Activated naive CD8-positive, alpha-beta T cell treated with anti-CD3 and anti-CD28 coated beads, Interleukin-2, amount 50 U/mL, for 16 hours (primary cell): ENCODE measurements at places on chromosomes 3 and 15.

DNA sequence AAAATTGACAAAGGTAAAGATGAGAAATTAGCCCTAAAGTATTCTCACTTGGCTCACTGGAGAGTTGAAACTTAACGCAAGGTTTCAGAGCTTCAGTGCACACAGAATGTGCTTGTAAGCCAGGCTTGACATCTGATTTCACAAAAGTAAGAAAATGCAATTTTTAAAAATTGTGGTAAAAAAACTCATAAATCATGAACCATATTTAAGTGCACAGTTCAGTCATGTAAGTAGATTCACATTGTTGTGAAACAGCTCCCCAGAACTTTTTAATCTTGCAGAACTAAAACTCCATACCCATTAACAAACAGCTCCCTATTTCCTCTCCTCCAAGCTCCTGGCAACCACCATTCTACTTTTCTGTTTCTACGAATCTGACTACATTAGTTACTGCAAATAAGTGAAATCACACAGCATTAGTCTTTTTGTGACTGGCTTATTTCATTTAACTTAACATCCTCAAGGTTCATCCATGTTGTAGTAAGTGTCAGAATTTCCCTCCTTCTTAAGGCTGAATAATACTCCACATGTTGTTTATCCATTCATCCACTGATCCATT lies 14.5 kb downstream of the RTP3 start:
- no peak for DNase-seq

- DNase-seq = no peak
Measured at GRCh38 chr15:88828791-88829190, 25.6 kb downstream of the ACAN start.

DNA sequence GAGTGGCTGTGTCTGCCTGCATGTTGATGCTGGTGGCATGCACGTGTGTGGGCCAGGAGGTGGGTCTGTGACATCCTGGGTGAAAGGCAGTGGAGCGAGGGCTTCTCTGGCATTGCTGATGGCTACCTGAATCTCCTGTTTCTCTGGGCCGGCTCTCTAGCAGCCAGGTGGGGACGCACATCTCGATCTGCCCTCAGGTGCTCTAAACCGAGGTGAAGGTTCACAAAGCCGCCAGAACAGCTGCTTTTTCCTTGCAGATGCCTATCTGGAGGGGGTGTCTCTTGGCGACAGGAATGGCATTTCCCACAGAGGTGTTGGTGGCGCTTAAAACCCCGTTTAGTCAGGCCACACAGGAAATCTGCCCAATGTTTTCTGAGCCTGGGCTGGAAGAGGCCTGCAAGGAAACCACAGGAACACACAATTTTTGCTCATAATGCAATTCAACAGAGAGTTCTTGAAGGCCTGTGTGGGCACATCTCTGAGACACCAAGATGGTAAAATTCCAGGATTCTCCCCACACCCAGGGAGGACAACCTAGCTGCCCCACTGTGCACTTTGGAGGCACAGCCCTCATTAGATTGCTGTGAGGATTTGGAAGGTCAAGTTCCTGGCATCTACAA lies 11.9 kb downstream of the TMEM158 start:
- DNase-seq = no peak

GRCh38 chr3:161914703-161915417 lies 418.3 kb downstream of the OTOL1 start:
- no peak for DNase-seq

DNA sequence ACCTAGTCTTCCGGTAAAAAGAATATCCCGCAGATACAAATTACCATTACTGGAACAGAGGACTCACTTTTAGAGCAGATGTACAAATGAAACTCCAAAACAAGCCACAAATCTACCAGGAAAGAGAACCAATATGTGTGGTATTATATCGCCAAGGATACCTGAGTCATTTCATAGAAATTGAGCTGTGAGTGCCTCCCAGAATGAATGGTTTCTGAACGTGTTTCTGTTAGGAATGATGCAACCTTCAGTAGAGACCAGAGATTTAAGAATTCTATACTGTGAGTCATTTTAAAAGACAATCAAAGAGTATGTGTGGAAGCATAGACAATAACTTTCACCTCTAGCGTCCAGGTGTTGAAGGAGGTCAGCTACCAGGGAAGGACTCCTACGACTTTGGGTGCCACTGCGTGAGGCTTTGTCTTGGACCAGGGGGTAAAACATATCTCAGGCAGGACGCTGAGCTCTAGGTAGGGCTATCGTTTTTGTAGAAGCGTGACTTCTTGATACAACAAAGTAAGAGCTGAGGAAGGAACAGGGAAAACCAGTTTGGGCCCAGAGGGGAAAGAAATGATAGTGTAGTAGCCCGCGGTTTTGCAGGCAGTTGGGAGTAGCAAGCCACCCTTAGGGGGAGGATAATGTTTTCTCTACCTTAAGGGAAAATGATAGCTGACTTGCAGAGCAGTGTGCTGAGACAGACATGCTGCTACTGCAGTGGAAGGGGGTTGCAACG lies 210.4 kb downstream of the TP63 start:
- no peak for DNase-seq

- no peak for DNase-seq
Measured at GRCh38 chr15:29403772-29404171, 134.2 kb upstream of the NSMCE3 start.

GRCh38 chr3:141305436-141305835 lies 62.9 kb upstream of the ZBTB38 start:
- no peak for DNase-seq

DNA sequence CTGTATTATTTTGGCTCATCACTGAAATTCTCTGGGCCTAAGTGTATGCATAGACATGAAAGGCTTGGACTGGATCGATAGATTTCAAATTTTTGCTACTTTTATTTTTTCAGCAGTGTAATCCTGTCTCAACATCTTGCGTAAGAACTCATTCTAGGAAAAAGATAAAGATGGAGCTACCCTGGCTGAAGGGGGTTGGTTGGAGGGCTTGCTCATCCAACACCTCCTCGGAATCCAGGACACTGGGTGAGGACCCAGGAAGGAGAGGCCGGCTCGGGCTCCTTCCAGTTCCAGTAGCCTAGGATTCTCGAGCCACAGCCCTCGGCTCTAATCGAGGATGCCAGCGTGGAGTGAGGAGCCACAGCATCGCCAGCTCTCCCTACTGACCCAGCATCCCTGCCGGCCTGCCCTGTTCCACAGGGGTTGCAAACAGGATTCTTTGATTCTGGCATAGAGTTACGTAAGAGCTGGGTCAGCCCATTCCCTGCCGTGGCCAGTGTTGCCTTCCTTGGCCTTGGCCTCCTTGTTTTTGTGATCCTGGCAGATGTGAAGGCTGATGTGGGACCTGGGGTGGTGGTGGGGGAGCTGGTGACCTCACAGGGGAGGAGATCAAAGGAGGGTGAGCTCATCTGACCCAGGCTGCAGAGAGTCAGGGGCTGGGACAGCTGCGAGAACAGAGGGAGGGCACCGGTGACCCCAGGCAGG lies 149.5 kb downstream of the ALDH1A2 start:
- no peak for DNase-seq

- DNase-seq = no peak
Measured at GRCh38 chr3:141444586-141445285, 42.1 kb upstream of the RASA2 start.

DNA sequence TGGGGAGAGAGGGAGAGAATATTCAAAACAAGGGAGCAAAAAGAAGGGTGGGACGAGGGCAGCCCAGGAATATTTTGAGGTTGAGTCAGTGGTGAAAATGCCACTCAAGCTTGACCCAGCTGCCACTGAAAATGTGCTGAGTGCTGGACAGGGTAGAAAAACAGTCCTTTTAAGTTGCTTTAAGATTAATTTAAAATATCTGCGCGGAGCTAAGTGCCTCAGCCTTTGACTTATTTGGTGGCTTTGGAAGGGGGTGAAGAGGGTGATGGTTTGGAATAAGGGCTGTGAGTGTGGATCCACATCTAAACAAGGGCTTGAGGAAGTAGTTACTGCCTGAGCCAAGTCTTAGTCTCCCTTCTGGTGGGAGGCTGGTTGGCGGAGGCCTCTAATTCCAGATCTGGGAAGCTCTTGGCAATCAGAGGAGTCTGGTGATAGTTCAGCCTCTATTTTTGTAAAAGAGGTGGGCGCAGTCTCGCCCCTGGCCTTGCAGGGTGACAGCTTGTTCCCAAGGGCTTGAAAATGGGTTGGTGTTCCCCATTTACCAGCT lies 280.8 kb upstream of the ROPN1 start:
- no peak for DNase-seq

- no peak for DNase-seq
Measured at GRCh38 chr3:181558870-181559269, 152.9 kb upstream of the SOX2 start.

DNA sequence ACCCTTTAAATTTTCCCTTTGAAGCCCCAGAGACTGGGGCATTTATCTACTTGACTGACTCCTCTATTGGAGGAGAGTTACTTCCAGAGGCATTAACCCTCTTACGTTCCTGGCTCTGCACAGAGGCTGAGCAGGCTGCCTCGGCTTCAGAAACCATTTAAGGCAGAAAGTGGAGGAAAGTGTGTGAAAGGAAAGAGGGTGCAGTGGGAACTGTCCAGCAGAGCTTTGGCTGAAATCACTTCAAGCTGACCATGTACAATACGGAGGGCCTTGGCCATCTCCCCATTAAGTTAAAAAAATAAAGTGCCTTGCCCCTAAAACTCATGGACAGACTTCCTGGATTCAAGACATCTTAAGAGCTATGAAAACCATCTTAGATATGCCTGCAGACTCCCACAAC lies 238.7 kb downstream of the SV2B start:
- no peak for DNase-seq

- DNase-seq = no peak
Measured at GRCh38 chr15:41336549-41336948, 3.9 kb downstream of the NUSAP1 start.

DNA sequence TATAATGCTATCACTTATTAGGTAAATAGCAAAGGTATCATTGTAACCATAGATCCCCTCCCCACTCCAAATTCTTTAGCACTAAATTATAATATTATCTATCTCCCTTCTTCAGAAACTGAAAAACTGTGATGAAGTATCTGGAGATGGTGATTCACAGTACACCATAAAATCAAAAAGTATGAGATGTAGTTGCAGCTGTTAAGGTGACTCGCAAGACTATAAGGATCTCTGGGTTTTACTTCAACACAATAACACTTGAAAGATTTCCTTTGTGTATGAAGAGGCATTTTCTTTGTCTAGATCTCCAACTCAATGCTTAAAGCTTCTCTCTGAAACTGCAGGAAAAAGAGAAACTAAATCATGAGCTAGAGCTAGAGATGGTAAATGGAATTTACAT lies 46.9 kb downstream of the IFT57 start:
- DNase-seq = no peak

GRCh38 chr3:189311521-189311920 lies 139.8 kb downstream of the TPRG1 start:
- no peak for DNase-seq

DNA sequence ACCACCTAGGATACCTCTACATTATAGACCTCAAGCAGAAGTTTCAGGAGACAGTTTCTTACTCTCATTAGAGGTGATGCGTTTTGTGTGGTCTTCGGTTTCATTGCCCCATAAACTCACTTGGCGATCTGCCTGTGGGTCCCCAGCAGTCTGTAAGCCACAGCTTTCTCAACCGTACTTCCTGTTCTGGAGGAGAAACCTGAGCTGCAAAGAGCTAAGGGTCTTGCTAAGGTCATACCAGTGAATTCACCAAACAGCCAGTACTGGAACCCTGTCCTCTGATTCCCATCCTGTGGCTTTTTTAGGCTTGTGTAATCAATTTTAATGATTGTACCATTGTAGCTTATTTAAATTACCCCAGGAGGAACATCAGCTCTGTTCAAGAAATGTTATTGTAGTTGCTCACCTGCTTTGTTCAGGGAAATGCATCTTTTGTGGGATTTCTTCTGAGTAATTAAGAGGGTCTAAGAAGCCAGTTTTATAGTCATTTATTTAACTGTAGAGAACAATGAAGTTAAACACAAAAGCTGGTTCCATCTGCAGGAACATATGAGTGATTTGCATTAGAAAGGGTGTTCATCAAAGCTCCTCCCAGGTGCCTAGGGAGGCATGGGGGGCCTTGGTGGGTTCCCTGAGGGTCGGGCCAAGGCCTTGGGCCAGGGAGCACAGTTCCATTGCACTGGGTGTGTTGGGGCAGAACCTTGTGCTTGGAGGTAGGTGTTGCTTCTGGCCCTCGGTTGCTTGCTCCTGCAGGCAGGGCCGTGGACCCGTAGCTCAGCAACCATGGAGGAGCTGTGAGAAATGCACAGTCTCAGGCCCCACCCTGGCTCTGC lies 69.6 kb downstream of the APBA2 start:
- DNase-seq = no peak

DNA sequence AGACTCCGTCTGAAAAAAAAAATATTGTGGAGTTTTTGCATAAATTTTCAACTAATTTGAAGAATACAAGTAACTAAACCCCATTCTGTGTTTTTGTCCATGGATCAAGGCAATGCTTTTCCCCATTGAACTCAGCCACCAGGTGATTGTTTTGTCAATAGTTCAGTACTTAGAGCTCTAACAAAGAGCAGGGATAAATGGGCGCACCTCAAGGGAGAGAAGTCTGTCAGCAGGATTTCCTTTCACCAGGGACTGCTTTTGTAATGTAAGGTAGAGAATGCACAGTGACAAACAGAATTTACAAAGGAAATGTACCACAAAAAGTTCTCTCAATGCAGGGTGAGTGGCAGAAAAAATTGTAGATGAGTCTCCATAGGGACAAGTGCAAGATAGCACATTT lies 10.8 kb upstream of the ATP13A5 start:
- no peak for DNase-seq

GRCh38 chr3:130783629-130784028 lies 37.0 kb upstream of the PIK3R4 start:
- DNase-seq = no peak
